Activated B cell treated with CpG ODN at 0.5 μM for 24 hours (primary cell): ENCODE measurements at places on chromosomes 6 and 20. TPM values are rescaled to one million over a fixed set of nuclear protein-coding genes. Genes with fewer than 3 reads are reported as not detected.

The PRDM1 gene
- total RNA-seq, result 16.3 and 16.4 TPM in 2 replicates

The SNAI1 gene
- 0.61 and 0.67 TPM in 2 replicates for total RNA-seq

The VARS2 gene
- 39.4 and 47.8 TPM in 2 replicates for total RNA-seq

The TBXT gene
- 0.10 and 0.24 TPM in 2 replicates for total RNA-seq

The KIAA1755 gene
- total RNA-seq, result not detected in 2 replicates

The NOX3 gene
- total RNA-seq, result not detected in 2 replicates

The C4B gene
- total RNA-seq, result 5.1 and 5.3 TPM in 2 replicates

The ZSCAN23 gene
- total RNA-seq, result 0.18 and 0.49 TPM in 2 replicates

The ARG1 gene
- not detected in 2 replicates for total RNA-seq

The ABHD16B gene
- not detected in 2 replicates for total RNA-seq

The AGPAT4 gene
- total RNA-seq, result 2.8 and 4.7 TPM in 2 replicates

The DOK5 gene
- not detected in 2 replicates for total RNA-seq

The ADTRP gene
- 1.4 and 2.0 TPM in 2 replicates for total RNA-seq

DNA sequence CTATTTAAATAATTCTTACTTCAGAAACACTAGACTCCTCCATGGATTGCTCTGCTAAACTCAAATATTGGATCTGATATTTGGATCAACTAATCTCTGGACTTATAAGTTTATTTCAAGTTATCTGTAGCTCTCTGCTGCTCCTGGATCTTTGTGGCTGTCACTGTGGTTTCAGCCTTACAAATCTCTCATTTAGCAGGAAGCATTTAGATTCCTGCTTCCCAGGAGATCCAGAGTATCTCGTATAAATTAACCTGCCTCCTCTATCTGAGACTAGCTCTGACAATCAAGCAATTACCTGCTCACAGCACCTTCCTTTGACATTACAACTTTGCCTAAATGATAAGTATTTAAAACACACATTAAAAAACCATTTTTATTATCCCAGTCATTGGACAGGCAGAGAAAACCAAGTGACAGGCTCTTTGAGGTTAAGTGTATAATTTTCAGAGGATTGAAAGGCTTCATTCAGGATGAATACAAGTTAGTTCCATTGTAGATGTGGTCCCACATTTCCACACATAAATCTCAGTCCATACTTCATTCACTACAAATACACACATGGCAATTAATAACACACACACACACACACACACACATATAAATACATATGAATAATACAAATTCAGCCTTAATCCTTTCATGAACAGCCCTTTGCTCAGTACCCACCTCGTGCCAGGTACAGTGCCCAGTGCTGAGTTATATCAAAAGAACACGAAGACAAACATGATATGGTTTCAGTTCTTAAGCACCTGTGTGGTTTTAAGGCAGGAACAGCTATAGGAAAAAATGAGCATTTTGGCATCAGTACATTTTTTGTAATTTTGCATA is 55.5 kb upstream of the PLCB1 start:
- no peak for DNase-seq
- no peaks in the 10 kb centered on the region for H3K36me3 ChIP-seq
- H3K4me1 ChIP-seq, result no peaks in the 10 kb centered on the region
- no peak overlapping the region for H3K4me3 ChIP-seq
- peaks cover 2% of the 10 kb centered on the region for H3K27me3 ChIP-seq
- H3K27ac ChIP-seq, result no peak overlapping the region

DNA sequence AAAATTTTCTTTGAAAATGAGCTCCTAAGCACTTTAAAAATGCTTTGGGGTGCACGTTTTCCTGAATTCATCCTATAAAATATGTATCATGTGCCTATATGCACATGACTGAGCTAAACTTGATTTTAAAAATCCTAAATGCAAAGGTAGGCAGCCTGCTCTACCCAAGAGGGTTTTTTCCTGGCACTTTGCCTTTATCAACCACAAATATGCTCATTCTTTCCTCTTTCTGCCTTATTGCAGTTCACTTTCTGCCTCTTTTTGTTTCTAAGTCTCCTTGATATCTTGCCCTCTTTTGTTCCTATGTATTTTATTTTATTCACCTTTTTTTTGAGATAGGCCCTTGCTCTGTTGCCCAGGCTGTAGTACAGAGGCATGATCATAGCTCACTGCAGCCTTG is 229.3 kb downstream of the GRM1 start:
- no peak overlapping the region for H3K27ac ChIP-seq
- H3K36me3 ChIP-seq, result no peaks in the 10 kb centered on the region
- H3K4me1 ChIP-seq, result no peaks in the 10 kb centered on the region
- H3K27me3 ChIP-seq, result no peaks in the 10 kb centered on the region

GRCh38 chr20:24406750-24407149 is 62.7 kb upstream of the SYNDIG1 start:
- H3K4me3 ChIP-seq, result no peak overlapping the region
- no peaks in the 10 kb centered on the region for H3K36me3 ChIP-seq
- DNase-seq, result no peak
- H3K4me1 ChIP-seq, result no peaks in the 10 kb centered on the region

DNA sequence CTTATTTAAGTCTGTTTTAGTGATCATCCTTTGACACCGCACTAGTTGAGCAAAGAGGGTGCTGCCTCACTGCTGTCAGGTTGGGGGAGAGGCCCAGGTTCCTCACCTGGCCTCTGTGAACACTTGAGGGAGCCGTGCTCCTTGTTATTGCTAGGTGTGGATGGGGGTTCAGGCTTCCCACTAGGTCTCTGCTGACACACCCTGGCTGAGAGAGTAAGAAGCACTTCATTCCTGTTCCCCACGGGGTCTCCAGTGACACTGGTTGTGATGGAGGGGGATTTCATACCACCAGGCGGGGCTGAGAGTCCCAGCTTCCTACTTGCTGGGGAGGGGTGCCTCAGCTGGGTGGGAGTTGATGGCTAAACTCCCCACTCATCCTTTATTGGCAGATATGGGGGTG is 11.1 kb upstream of the NOTCH4 start:
- no peak overlapping the region for H3K27ac ChIP-seq
- peaks cover 3% of the 10 kb centered on the region for H3K27me3 ChIP-seq
- no peak overlapping the region for H3K4me3 ChIP-seq
- H3K4me1 ChIP-seq, result no peaks in the 10 kb centered on the region
- DNase-seq, result no peak

DNA sequence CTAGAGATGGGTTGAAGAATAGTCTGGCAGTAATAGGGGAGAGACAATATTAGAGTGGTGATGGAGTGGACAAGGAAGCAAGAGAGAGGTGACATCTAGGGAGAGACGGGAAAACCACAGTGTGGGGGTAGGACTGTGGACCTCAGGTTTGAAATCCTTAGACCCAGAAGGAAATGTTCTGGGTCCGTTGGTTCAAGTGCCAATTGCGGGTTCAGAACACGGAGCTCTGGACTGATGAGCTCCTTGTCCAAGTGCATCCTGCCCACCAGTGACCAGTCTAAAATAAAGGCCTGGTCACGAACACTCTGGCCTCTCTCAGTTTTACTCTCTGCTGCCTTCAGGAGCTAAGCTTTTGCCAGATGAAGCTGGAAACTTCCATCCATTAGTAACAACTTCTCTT is 174.0 kb downstream of the LINC00237 start:
- H3K4me3 ChIP-seq, result no peak overlapping the region
- H3K27me3 ChIP-seq, result peaks cover 4% of the 10 kb centered on the region
- no peaks in the 10 kb centered on the region for H3K36me3 ChIP-seq
- no peaks in the 10 kb centered on the region for H3K4me1 ChIP-seq
- DNase-seq, result no peak

- H3K36me3 ChIP-seq, result no peaks in the 10 kb centered on the region
- H3K27ac ChIP-seq, result no peak overlapping the region
- no peak for DNase-seq
- H3K4me3 ChIP-seq, result no peak overlapping the region
- peaks cover 22% of the 10 kb centered on the region for H3K27me3 ChIP-seq
Measured at GRCh38 chr6:41672016-41672415, 33.7 kb downstream of the MDFI start.

- peaks cover 23% of the 10 kb centered on the region for H3K27me3 ChIP-seq
- H3K27ac ChIP-seq, result no peak overlapping the region
- H3K4me1 ChIP-seq, result peaks cover 20% of the 10 kb centered on the region
- no peak overlapping the region for H3K4me3 ChIP-seq
- no peaks in the 10 kb centered on the region for H3K36me3 ChIP-seq
Measured at GRCh38 chr6:20362623-20363022, 39.1 kb upstream of the E2F3 start.

GRCh38 chr20:33606118-33606771 is 55.9 kb upstream of the C20orf144 start:
- peaks cover 86% of the 10 kb centered on the region for H3K4me1 ChIP-seq
- peaks cover 22% of the 10 kb centered on the region for H3K36me3 ChIP-seq
- H3K27me3 ChIP-seq, result no peaks in the 10 kb centered on the region
- H3K4me3 ChIP-seq, result peak overlapping the region; percentile 52

- no peaks in the 10 kb centered on the region for H3K27me3 ChIP-seq
- no peak for DNase-seq
- peaks cover 45% of the 10 kb centered on the region for H3K4me1 ChIP-seq
Measured at GRCh38 chr6:33339193-33339592, 21.6 kb upstream of the ZBTB22 start.

GRCh38 chr6:27052731-27053082 is 194.8 kb upstream of the PRSS16 start:
- H3K27me3 ChIP-seq, result peaks cover 14% of the 10 kb centered on the region
- H3K27ac ChIP-seq, result no peak overlapping the region
- no peak for DNase-seq
- no peaks in the 10 kb centered on the region for H3K36me3 ChIP-seq
- H3K4me1 ChIP-seq, result no peaks in the 10 kb centered on the region

GRCh38 chr6:28876710-28877109 is 47.1 kb downstream of the TRIM27 start:
- no peak overlapping the region for H3K4me3 ChIP-seq
- H3K36me3 ChIP-seq, result no peaks in the 10 kb centered on the region
- no peak for DNase-seq
- H3K4me1 ChIP-seq, result peaks cover 11% of the 10 kb centered on the region
- no peak overlapping the region for H3K27ac ChIP-seq
- H3K27me3 ChIP-seq, result peaks cover 41% of the 10 kb centered on the region

- peak overlapping the region; percentile 100 for H3K4me3 ChIP-seq
- H3K27me3 ChIP-seq, result peaks cover 15% of the 10 kb centered on the region
- peaks cover 23% of the 10 kb centered on the region for H3K4me1 ChIP-seq
- no peak for DNase-seq
Measured at GRCh38 chr20:2507875-2508630, 662 bp downstream of the ZNF343 start.

DNA sequence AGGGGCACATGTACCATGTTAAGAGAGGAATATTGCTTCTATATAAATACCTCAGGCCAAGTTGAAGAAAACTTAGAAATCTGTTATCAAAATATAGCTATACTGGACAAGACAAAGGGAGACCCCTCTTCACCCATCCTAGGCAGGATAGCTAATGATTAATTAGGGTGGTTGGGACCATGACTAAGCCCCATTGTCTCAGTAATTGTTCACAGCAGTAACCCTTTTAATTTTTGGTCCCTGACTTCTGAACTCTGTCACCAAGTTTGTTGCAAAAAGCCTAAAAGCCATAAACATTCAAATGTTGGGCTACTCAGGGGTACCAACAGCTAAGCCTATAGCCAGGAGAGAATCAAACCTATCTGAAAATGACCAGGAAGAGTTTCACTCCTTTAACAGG is 19.2 kb upstream of the BTN3A2 start:
- no peak for DNase-seq
- H3K36me3 ChIP-seq, result no peaks in the 10 kb centered on the region
- no peak overlapping the region for H3K4me3 ChIP-seq
- H3K4me1 ChIP-seq, result peaks cover 9% of the 10 kb centered on the region
- no peak overlapping the region for H3K27ac ChIP-seq

- peaks cover 19% of the 10 kb centered on the region for H3K4me1 ChIP-seq
- peaks cover 10% of the 10 kb centered on the region for H3K36me3 ChIP-seq
- no peak overlapping the region for H3K27ac ChIP-seq
- no peak overlapping the region for H3K4me3 ChIP-seq
- H3K27me3 ChIP-seq, result no peaks in the 10 kb centered on the region
- DNase-seq, result no peak
Measured at GRCh38 chr6:44869321-44869897, 458.7 kb upstream of the RUNX2 start.
